ENCODE measurements at places on chromosomes 13 and 19. TPM values are rescaled to one million over a fixed set of nuclear protein-coding genes. Genes with fewer than 3 reads are reported as not detected.

The IZUMO2 gene
- not detected for total RNA-seq

The CYP4F11 gene
- 77.4 TPM for total RNA-seq

- no peaks in the 10 kb centered on the region for H3K36me3 ChIP-seq
- no peak overlapping the region for H3K4me3 ChIP-seq
- no peaks in the 10 kb centered on the region for H3K27me3 ChIP-seq
- DNase-seq, result no peak
Observed at GRCh38 chr19:41030651-41031050, 39.6 kb downstream of the CYP2B6 start.

DNA sequence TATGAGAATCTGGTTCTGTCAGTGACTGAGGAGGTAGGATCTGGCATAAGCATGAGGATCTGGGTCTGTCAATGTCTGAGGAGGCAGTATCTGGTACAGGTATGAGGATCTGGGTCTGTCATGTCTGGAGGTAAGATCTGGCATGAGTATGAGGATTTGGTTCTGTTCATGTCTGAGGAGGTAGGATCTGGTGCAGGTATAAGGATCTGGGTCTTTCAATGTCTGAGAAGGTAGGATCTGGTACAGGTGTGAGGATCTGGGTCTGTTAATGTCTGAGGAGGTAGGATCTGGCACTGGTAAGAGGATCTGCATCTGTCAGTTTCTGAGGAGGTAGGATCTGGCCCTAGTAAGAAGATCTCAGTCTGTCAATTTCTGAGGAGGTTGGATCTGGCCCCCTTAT is 12.4 kb upstream of the PDCD2L start:
- H3K27me3 ChIP-seq, result no peaks in the 10 kb centered on the region
- no peak for DNase-seq
- peaks cover 51% of the 10 kb centered on the region for H3K36me3 ChIP-seq
- H3K4me3 ChIP-seq, result no peak overlapping the region
- no peaks in the 10 kb centered on the region for H3K4me1 ChIP-seq

- H3K36me3 ChIP-seq, result no peaks in the 10 kb centered on the region
- no peak overlapping the region for H3K4me3 ChIP-seq
- H3K27ac ChIP-seq, result no peak overlapping the region
- DNase-seq, result no peak
- no peaks in the 10 kb centered on the region for H3K27me3 ChIP-seq
- peaks cover 16% of the 10 kb centered on the region for H3K4me1 ChIP-seq
Observed at GRCh38 chr13:44574466-44574855, 1.7 kb downstream of the TSC22D1 start.
